GM04504 (cell line): ENCODE measurements at places on chromosomes 7 and 10.

- no peak for DNase-seq
These were observed 43.7 kb upstream of the GNA12 start for GRCh38 chr7:2887816-2888215.

DNA sequence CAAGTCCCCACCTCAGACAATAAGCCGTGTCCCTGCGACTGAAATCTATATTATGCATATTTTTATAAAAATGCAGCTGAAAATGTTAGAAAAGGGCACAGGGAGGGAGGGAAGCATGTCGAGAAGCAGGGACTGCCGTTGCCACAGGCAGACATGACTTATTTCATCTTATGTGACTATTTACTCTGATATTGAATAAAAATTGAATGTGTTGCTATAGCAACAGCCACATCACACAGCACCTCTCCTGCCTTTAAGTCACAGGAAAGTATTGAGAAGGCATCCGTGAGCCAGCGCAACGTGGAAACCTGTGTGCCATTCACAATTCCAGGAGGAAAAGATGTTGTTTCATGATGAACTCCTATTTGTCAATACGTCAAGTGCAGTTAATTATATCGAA lies 549.5 kb downstream of the DNAJB6 start:
- no peak for DNase-seq

GRCh38 chr7:148940702-148941597 lies 56.9 kb upstream of the EZH2 start:
- DNase-seq: peak; percentile 58

DNA sequence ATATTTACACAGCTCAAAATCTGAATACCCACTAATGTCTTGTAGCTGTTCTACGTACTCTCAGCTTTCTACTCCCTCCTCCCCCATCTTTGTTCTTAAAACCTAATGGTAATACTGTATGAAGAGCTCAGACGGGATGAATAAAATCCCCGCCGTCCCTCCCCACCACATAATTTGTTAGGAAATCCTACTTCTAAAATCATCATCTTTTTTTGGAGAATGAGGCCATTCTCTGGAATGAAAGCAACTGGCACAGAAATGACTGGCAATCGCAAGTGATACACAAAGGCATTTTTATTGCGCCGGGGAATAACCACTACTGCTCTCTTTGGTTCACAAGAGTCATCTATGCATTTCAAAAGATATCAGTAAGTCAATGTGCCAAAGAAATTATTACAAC lies 27.3 kb downstream of the SLC35B4 start:
- DNase-seq: peak; percentile 26

DNA sequence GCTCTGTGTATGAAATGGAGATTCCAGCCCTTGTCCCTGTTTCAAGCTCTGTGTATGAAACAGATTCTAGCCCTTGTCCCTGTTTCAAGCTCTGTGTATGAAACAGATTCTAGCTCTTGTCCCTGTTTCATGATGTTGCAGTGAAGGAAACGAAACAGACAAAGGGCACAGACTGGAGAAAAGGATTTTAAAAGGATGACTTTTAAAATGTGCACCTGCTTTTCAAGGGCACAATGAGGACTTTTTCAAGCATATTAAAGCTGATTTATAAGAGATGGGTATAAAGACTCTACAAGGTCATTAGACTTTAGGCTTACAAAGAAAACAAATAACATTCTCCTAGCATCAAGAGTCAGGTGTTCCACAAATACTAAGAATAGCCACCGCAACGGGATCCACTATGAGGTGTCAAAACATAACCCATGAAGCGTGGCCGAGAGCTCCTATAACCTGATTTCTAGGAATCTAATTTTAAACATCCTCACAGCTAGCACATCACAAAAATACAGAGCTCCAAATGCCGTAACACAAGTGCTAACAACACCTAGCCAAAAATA lies 29.0 kb downstream of the DIP2C start:
- no peak for DNase-seq

- DNase-seq: no peak
These were observed 45.5 kb upstream of the MGMT start for GRCh38 chr10:129421399-129422010.

GRCh38 chr10:28853195-28853594 lies 175.9 kb downstream of the BAMBI start:
- no peak for DNase-seq

DNA sequence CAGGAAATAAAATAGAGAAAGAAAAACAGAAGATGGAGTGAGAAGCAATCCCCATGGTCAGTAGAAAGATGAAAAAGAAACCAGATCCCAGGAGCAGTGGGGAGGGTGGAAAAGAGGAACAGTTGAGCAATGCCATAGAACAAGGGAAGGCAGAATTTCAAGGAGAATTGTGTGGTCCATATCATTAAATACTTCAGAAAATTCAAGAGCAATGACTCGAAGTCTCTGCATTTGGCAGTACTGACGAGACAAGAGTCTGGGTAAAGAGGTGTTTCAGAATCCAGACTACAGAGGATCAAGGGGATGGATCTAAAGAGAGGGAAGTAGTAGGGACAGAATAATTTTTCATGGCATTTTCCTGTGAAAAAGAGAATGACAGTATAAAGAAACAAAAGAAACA lies 512.6 kb downstream of the PHTF2 start:
- DNase-seq: no peak

- DNase-seq: no peak
These were observed 478.6 kb downstream of the PLXNA4 start for GRCh38 chr7:132097550-132098134.

- DNase-seq: peak; percentile 65
These were observed 110.7 kb downstream of the RNF32 start for GRCh38 chr7:156751319-156751718.

GRCh38 chr7:5780801-5781496 lies 514 bp downstream of the RNF216 start:
- peak; percentile 9 for DNase-seq

GRCh38 chr10:68185085-68185484 lies 46.8 kb downstream of the ATOH7 start:
- DNase-seq: no peak

GRCh38 chr7:927031-927671 lies 27.3 kb downstream of the ADAP1 start:
- DNase-seq: no peak

DNA sequence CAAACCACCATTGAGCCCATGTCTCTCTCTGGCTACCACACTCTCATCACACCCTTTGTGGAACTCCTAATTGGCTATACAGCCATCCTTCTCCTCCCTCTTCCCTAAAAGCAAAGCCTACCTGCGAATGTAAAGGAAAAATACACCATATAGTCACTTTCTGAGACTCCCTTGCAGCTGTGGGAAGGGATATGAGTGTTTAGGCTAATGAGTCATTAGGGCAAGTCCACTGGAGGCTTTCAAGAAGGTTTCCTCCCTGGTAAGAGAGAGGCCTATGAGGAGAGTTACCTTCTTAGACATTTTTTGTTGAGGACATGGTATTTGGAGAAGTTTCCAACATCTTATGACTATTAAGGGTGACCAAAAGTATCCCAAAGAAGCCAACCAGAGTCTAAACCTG lies 4.1 kb upstream of the TMEM243 start:
- DNase-seq: no peak

DNA sequence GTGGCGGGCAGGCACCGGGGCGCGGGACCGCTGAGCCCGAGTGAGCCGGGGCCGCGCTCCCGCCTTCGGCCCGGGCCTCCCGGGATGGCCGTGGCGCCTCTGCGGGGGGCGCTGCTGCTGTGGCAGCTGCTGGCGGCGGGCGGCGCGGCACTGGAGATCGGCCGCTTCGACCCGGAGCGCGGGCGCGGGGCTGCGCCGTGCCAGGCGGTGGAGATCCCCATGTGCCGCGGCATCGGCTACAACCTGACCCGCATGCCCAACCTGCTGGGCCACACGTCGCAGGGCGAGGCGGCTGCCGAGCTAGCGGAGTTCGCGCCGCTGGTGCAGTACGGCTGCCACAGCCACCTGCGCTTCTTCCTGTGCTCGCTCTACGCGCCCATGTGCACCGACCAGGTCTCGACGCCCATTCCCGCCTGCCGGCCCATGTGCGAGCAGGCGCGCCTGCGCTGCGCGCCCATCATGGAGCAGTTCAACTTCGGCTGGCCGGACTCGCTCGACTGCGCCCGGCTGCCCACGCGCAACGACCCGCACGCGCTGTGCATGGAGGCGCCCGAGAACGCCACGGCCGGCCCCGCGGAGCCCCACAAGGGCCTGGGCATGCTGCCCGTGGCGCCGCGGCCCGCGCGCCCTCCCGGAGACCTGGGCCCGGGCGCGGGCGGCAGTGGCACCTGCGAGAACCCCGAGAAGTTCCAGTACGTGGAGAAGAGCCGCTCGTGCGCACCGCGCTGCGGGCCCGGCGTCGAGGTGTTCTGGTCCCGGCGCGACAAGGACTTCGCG lies 534 bp downstream of the FZD9 start:
- DNase-seq: no peak

DNA sequence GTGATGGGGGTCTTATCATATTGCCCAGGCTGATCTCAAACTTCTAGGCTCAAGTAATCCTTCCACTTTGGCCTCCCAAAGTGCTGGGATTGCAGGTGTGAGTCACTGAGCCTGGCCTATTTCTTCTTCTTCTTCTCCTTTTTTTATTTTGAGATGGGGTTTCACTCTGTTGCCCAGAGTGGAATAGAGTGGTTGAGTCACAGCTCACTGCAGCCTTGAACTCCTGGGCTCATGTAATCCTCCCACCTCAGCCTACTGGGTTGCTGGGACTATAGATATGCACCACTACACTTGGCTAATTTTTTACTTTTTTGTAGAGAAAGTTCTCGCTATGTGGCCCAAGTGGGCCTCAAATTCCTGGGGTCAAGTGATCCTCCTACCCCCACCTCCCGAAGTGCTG lies 124.3 kb downstream of the SKIDA1 start:
- DNase-seq: no peak

DNA sequence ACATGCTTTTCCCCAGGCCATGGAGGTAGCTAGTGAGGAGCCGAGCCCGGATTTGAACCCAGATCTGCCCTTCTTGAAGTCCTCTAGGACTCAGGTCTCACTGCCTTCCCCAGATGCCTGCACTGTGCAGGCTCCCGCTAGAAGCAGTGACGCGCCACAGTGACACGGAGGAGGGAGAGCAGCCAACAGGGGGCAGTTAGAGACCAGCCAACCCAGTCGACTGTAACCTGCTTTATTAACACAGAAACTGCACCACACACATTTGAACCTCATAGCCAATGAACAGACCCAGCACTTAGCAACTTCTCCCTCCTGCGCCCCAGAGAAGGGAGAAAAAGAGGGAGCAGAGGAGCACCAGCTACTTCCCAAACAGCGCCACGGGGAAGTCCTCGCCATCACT lies 27.4 kb downstream of the PILRA start:
- DNase-seq: no peak

DNA sequence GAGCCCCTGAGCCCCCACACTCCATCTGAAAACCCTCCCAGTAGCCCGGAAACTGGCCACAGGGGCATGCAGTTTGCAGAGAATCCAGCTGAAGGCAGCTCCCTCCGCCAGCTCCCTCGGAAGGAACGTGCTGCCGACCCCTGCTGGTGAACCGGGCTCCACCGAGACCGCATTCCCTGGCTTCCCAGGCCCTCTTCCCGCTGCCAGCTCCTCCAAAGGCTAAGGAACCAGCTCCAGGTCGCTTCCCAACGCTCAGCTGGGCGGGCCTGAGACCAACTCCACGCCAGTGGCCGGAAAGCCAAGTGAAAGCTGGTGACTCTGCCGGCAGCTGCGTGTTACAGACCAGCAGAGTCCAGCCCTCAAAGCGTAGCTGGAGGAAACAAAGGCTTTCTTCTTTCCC lies 35.8 kb downstream of the GPER1 start:
- DNase-seq: peak; percentile 10

- DNase-seq: no peak
These were observed 16.7 kb downstream of the CRPPA start for GRCh38 chr7:16404636-16405035.

DNA sequence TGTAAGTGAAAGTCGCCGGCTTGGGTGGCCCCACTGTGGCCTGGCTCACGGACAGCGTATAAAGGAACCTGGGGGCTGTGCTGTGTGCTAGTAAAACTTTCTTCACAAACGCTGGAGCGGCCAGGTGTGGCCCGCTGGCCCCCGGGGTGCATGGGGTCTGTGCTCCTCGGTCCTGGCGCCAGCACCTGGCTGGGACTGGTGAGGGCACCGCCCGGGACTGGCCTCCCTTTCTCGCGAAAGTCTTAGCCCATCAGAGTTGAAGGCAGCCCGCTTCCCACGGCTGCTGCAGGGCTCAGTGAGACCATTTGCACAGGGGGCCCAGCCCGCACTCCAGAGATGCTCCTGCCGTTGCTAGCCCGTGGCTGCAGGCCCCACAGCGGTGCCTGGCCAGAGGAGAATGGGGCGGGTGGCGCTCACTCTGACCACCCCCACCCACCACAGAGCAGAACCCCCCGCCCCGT lies 5.8 kb downstream of the PWWP2B start:
- no peak for DNase-seq

- DNase-seq: no peak
These were observed 20.6 kb downstream of the KIN start for GRCh38 chr10:7767209-7767608.

DNA sequence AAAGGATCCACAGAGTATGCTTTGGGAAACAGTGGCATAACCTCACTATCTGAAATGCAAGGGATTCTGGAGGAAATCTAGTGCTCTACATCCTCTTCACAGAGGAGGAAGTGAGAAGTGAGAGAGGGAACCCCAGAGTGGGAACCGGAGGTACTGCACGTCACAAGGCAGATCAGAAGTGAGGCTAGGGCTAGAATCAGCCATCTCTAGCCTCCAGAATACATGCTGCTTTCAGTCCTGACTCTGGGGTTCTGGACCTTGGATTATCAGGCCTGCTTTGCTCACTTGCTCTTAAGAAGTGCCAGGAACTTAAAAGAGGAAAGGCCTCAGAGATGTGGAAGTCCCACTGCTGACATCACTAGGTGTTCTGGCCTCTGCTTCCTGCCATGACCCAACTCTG lies 25.7 kb downstream of the ZNF503 start:
- DNase-seq: no peak

DNA sequence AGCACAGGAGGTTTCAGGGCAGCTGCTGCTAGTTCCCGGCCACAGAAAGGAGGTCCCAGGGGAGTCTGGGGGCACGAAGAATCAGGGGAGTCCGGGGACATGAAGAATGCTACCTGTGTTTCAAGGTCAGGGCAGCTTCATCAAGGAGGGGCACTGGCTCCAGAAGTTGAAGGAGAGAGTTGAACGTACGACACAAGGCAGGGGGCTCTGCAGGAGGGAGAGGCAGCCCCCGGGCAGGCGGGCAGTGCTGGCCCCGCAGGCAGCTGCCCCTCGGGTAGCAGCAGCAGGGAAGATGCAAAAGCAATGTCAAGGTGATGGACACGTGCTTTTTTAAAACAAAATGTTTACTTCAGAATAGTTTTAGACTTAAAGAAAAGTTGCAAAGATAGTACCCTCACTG lies 134.7 kb upstream of the RNF32 start:
- DNase-seq: no peak

- no peak for DNase-seq
These were observed 554.2 kb downstream of the PARD3 start for GRCh38 chr10:34260904-34261303.
